ENCODE measurements at places on chromosomes 12 and 14.
A peak's percentile ranks its signal among the peaks of the same experiment; 100 is the strongest.

- DNase-seq = no peak
Measured at GRCh38 chr14:105065280-105066228, at the start of gene GPR132. GPR132 (minus strand) TSS chr14:105065430; CDS start chr14:105055420, 10,010 bp downstream.

DNA sequence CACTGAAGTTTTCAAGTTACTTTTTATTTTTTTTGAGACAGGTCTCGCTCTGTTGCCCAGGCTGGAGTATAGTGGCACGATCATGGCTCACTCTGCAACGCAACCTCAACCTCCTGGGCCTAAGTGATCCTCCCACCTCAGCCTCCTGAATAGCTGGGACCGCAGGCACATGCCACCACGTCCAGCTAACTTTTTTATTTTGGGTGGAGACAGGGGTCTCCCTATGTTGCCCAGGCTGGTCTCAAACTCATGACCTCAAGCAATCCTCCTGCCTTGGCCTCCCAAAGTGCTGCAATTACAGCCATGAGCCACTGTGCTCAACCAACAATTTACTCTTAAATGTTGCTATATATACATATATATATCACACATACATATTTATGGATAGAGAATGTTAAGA is 27.4 kb upstream of the LGALS3 start:
- DNase-seq = no peak

- DNase-seq = no peak
Measured at GRCh38 chr14:68634874-68635595, 157.8 kb downstream of the ZFP36L1 start.

GRCh38 chr14:22403296-22403695 is 185.7 kb downstream of the DAD1 start:
- no peak for DNase-seq

- DNase-seq = no peak
Measured at GRCh38 chr14:74468513-74468912, 24.6 kb downstream of the NPC2 start.

DNA sequence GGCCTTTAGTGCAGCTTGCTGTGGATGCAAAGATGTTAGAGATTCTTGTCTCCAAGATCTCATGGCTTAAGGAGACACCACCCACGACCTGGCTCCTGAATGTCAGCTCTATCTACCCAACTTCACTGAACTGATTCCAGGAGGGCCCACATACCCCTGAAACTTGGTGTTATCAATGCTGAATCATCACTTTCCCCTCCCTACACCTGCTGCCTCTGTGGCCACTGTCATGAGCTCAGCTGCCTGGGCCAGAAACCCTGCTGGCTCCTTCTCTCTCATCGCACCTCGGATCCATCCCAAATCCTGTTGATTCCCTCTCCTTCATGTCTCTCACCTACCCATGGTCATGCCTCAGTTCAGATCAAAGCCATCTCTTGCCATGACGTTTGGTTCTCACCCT is 15.1 kb upstream of the LHX5 start:
- no peak for DNase-seq

DNA sequence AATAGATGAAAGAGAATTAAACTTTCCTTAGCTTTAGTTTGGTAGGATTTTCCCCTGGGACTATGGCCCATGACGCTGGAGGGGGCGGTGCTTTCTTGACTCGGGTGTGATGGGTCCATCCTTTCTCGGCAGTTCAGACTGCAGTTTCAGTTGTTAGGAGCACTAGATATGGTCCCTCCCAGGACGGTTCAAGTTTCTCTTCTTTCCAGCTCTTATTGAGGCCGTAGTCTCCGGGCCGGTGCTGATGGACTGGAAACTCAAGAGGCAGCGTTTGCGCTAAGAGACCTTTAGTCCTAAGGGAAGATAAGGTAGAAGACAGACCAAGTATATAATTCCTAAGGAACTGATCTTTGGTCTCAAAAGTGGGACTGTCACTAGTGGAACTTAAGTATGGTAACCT is 111.2 kb downstream of the RIN3 start:
- no peak for DNase-seq

GRCh38 chr14:100066962-100067361 is 1.7 kb downstream of the EVL start:
- DNase-seq = no peak

DNA sequence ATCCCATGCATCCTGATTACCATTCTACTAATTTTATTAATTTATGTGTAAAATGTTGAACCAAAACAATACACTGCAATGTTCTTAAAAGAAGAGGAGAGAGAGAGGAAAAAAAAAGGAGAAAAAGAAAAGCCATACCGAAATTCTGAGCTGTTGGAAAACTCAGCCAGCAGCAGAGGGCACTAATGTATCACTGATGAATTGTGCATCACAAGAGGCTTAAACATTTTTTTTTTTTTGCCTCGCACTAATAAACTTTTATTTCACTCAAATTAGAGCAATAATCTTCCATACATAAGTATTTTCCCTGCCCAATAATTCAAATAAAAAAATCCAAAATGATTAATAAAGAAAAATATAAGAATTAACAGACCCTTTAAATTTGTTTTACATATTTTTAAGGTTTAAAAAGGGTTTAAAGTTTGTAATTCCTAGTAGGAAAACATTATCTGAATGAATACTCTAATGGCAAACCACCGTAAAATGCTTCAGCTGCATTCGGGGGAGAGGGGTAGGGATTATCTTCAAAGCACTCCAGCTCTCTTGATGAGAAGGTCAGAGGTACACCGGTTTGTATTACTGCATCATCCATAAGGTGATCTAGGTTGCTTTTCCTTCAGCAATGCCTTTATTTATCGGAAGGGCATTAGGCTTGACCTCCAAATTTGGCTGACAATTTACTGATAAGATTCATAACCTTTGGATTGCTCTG is 41.9 kb downstream of the ATP23 start:
- peak; percentile 69 for DNase-seq

DNA sequence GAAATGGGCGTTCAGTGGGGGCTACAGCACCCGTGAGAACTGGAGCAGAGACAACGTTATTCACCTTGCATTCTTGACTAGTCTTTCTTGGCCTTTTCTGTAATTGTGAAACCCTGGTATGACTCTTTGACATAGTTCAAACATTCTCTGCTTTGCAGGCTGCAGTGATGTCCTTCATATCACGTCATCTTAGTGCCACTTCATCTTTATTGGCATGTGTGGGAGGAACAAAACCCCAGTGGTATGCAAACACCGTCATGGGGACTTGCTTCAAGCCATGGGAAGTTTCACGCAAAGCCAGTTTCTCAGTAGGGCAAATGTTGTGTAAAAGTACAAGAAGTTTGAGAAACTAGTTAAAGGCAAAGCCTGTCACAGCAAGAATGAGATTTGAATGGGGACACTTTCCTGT is 20.2 kb upstream of the DUSP16 start:
- DNase-seq = no peak

GRCh38 chr14:24801024-24801423 is 167.0 kb upstream of the GZMB start:
- DNase-seq = no peak

GRCh38 chr12:26327975-26328644 is 132.7 kb downstream of the SSPN start:
- no peak for DNase-seq

DNA sequence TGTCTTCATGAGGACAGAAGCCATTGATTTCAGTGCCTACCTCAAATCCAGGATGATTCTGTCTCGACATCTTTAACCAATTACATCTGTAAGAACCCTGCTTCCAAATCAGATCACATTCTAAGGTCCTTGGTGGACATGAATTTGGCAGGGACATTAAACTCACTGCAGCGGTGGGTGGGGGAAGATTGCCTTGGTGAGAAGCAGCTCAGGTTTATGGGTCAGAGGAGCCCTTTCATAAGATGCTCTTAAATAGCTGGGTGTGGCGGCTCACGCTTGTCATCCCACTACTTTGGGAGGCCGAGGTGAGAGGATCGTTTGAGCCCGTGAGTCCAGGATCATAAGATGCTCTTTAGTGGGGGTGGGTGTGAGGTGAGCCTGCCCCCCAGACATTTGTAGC is 42.9 kb downstream of the ELK3 start:
- DNase-seq = no peak

- DNase-seq = no peak
Measured at GRCh38 chr12:10601860-10602259, 11.5 kb downstream of the MAGOHB start.
